Kidney (tissue), 22 donors: ENCODE measurements at places on chromosomes 6 and 20. TPM values are rescaled to one million over a fixed set of nuclear protein-coding genes. Genes with fewer than 3 reads are reported as not detected.

DNA sequence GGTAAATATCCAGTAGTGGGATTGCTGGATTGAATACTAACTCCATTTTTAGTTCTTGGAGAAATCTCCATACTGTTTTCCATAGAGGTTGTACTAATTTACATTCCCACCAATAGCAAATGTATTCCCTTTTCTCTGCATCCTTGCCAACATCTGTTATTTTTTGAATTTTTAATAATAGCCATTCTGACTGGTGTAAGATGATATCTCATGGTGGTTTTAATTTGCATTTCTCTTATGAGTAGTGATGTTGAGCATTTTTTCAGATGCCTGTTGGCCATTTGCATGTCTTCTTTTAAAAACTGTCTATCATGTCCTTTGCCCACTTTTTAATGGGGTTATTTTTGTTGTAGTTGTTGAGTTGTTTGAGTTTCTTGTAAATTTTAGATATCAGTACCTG lies 253.2 kb downstream of the HAO1 start:
- H3K27me3 ChIP-seq: no peaks in the 10 kb centered on the region
- DNase-seq: no peak
- H3K4me3 ChIP-seq: no peak overlapping the region
- no peaks in the 10 kb centered on the region for H3K4me1 ChIP-seq
- H3K27ac ChIP-seq: no peak overlapping the region

DNA sequence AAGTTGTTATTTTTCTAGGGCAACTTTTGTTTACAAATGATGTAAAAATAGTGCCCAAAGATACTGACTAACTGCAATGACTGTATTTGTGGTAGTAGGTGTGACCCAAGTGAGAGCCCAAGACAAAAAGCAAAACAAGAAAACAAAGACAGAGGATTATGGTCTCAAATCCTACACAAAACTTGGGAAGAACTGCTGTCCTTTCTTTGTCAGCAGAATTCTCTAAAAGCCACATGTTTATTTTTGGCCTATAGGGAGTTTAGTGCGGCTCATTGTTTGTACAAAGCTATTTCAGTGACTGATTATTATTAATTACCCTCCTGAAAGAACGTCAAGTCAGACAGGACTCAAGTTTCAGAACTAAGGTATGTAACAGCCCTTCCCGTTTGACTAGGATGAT lies 509.2 kb upstream of the SLC35B3 start:
- DNase-seq: no peak
- no peak overlapping the region for H3K4me3 ChIP-seq
- no peak overlapping the region for H3K27ac ChIP-seq
- H3K36me3 ChIP-seq: no peaks in the 10 kb centered on the region
- H3K4me1 ChIP-seq: no peaks in the 10 kb centered on the region
- no peaks in the 10 kb centered on the region for H3K27me3 ChIP-seq

GRCh38 chr6:30763618-30764489 lies 19.5 kb upstream of the IER3 start:
- no peaks in the 10 kb centered on the region for H3K36me3 ChIP-seq
- H3K4me3 ChIP-seq: no peak overlapping the region
- H3K4me1 ChIP-seq: peaks cover 22% of the 10 kb centered on the region
- peak; percentile 82 for DNase-seq
- H3K27me3 ChIP-seq: no peaks in the 10 kb centered on the region

- peak; percentile 31 for DNase-seq
- no peak overlapping the region for H3K27ac ChIP-seq
- no peaks in the 10 kb centered on the region for H3K27me3 ChIP-seq
- no peaks in the 10 kb centered on the region for H3K36me3 ChIP-seq
- H3K4me1 ChIP-seq: no peaks in the 10 kb centered on the region
Observed at GRCh38 chr6:113018351-113019151, 671.4 kb downstream of the RFPL4B start.

DNA sequence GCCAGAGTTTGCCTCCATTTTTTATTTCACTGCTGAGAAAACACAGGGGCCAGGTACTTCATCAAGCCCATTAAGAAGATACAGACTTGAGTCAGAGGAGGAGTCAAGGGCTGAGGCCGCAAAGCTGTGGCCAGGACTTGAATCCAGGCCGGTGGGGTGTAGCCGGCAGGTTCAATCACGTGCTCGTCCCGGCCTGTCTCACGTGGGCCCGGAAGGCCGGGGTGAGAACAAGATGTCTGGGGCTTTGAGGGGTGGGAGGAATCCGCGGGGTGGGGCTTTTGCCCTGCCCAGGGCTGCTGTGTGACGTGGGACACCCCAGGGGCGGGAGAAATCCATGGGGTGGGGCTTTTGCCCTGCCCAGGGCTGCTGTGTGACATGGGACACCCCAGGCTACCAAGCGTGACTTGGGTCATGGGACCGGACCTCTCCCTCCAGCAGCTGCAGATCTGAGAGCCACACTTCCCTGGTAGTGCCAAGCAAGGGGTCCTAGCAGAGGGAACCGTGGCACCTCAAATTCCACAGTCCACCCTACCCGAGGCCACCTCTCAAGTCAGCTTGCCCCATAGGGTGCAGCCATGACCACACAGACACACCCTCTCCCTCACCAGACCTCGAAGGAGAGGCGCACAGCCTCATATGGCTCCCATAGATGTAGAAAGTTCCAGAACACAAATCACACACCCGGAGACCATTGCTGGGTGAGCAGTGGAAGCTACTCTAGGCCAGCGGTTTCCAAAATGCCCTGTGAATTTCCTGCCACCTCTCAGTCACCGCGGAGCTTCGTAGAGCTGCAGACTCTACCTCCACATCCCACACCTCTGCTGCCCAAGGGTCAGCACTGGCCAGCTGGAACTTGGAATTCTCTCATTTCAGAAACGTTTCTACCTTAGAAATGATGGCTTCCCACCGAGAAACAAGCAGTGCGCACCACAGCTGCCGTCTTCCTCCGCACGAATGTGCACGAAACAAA lies 156.1 kb downstream of the DLL1 start:
- H3K27me3 ChIP-seq: no peaks in the 10 kb centered on the region
- no peaks in the 10 kb centered on the region for H3K4me1 ChIP-seq
- no peak overlapping the region for H3K27ac ChIP-seq
- H3K4me3 ChIP-seq: no peak overlapping the region
- H3K36me3 ChIP-seq: no peaks in the 10 kb centered on the region

- DNase-seq: no peak
- H3K27ac ChIP-seq: peak overlapping the region; percentile 96
- H3K4me1 ChIP-seq: no peaks in the 10 kb centered on the region
- no peaks in the 10 kb centered on the region for H3K27me3 ChIP-seq
- H3K4me3 ChIP-seq: peak overlapping the region; percentile 98
- no peaks in the 10 kb centered on the region for H3K36me3 ChIP-seq
Observed at GRCh38 chr6:119350202-119350951, 816 bp upstream of the MAN1A1 start.

DNA sequence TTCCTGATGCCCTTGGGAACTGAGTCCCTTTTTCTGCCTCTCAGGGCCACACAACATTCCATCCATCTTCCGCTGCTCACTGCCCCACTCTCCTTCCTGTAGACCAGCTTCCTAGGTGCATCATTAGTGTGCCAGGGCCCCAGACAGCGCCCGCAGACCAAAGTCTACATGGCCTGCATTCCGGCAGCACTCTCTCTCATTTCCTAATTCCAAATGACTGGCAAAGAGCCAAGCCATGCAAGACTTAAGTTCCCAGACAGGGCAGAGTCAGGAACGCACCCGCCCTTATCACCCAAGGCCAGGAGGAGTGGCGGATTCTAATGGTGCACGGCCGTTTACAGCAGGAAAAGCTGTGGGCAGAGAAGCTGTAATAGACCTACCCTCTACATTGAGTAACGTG lies 159.8 kb upstream of the ARID1B start:
- H3K27ac ChIP-seq: peak overlapping the region; percentile 20
- H3K27me3 ChIP-seq: no peaks in the 10 kb centered on the region
- H3K4me1 ChIP-seq: peaks cover 20% of the 10 kb centered on the region
- no peaks in the 10 kb centered on the region for H3K36me3 ChIP-seq

DNA sequence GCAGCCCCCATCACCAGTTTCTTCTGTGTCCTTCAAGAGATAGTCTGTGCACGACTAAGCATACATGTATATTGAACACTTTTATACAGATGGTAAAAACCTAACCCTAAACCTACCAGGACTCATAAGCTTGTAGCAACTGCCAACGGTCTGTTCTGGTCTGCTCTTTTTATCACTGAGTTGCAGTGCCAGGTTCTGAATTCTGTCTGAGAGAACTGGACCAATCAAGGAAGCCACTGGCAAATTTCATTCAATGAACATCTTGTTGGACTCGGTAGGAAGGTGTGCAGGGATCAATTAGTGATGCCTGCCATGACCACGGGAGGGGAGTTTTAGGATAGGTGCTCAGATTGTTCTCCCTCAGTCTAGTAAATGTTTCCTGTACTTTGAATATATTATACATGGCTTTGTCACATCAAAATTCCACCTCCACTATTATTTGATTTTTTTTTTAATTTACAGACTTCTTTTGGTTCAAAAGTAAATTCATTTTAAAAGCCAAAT lies 146.8 kb downstream of the EYA2 start:
- no peaks in the 10 kb centered on the region for H3K36me3 ChIP-seq
- H3K27ac ChIP-seq: no peak overlapping the region
- no peak overlapping the region for H3K4me3 ChIP-seq

DNA sequence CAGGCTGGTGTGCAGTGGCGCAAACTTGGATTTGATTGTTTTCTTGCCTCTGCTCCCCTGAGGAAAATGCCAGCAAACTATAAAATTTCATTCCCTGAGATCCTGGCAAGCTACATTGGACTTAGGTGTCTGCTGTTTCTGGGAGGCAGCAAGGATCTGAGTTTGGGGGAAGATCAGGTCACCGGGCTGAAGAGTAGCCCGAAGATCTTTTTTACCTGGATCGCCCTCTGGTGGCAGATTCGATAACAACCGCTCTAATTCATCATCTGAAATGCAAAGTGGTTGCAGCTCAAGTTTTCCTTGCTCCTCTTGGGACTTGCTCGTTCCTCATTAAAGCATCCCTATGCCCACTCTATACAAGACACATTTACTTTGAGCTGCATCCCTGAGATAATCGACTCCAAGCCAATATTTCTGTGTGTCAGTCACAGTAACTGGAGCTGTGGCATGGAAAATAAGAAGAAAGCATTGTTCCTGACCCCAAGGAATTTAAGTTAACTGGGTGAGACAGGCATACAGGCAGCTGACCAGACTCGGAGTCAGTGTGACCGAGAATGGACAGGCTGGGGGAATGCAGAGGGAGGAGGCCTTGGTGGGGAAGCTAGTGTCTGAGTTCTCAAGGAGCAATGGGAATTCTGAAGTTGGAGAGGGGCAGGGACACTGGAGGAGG lies 131.8 kb upstream of the PROKR2 start:
- no peak overlapping the region for H3K27ac ChIP-seq
- no peaks in the 10 kb centered on the region for H3K27me3 ChIP-seq
- no peak overlapping the region for H3K4me3 ChIP-seq
- no peaks in the 10 kb centered on the region for H3K36me3 ChIP-seq
- DNase-seq: peak; percentile 67
- no peaks in the 10 kb centered on the region for H3K4me1 ChIP-seq

DNA sequence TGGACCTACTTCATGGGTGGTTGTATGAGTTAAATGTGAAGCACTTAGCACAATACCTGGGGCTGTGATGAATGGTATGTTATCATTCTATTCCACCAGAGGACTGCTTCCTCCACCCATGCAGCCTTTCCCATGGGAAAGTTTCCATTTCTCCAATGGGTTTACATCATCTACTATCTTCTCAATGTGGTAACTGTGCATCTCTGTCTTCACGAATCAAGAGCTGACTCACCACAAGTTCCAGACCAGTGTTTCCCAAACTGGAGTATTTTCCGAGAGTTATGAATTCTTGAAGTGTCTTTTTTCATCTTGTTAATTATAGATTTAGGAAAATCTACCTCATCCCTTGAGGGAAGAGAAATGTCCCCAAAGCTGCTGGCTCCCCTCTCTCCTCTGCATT lies 182.8 kb downstream of the UNC5CL start:
- DNase-seq: no peak
- H3K4me3 ChIP-seq: no peak overlapping the region
- H3K27ac ChIP-seq: no peak overlapping the region
- no peaks in the 10 kb centered on the region for H3K36me3 ChIP-seq
- H3K27me3 ChIP-seq: no peaks in the 10 kb centered on the region

GRCh38 chr6:72382602-72383529 lies 239.0 kb upstream of the KCNQ5 start:
- no peak for DNase-seq
- H3K27me3 ChIP-seq: no peaks in the 10 kb centered on the region
- no peaks in the 10 kb centered on the region for H3K4me1 ChIP-seq
- H3K27ac ChIP-seq: no peak overlapping the region
- no peak overlapping the region for H3K4me3 ChIP-seq

DNA sequence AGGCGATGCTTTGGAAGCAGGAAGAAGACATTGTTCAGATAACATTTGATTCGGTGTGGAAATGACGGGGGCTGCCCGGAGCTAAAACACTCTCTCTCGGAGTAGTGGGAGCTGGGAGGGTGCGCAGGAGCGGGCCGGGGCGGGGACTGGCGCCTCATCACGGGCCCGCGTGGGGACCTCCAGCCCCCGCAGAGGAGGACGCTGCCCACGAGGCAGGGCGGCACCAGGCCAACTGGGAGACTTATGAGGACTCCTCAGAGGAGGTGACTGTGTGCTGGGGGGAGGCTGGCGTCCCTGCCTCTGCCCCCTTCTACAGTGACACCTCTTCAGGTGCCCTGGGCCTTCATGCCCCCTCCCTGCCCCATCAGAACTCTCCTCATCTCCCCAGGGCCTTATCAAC lies 15.2 kb downstream of the DDO start:
- H3K4me1 ChIP-seq: no peaks in the 10 kb centered on the region
- H3K27me3 ChIP-seq: no peaks in the 10 kb centered on the region
- DNase-seq: no peak
- peak overlapping the region; percentile 24 for H3K4me3 ChIP-seq

- H3K27me3 ChIP-seq: no peaks in the 10 kb centered on the region
- H3K4me1 ChIP-seq: no peaks in the 10 kb centered on the region
Observed at GRCh38 chr20:33023439-33024242, 7.8 kb upstream of the BPIFB6 start.

DNA sequence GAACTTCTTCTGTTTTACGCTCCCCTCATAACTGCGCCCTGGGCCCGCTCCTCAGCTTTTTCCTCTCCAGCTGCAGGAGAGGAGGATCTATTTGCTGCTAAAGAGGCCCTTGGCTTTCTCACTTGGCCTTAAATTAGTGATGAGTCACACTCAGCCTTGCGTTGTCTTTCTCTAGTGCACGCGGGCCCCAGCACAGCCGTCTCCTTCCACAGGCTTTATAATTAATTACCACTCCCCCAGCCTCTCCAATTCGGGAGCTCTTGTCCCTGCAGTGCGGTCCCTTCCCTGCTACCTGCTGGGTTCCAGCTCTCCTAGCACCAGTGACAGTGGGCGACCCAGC lies 25.2 kb downstream of the PACSIN1 start:
- H3K27me3 ChIP-seq: no peaks in the 10 kb centered on the region
- H3K36me3 ChIP-seq: no peaks in the 10 kb centered on the region
- H3K4me3 ChIP-seq: no peak overlapping the region
- no peak for DNase-seq
- no peaks in the 10 kb centered on the region for H3K4me1 ChIP-seq

Gene ENPP5
- 22.9 TPM for polyA plus RNA-seq

Gene OR2J2
- polyA plus RNA-seq: not detected

Gene KCNK16
- not detected for polyA plus RNA-seq
